ENCODE measurements at places on chromosomes 2 and 18. TPM values are rescaled to one million over a fixed set of nuclear protein-coding genes. Genes with fewer than 3 reads are reported as not detected.

Gene TFPI
- total RNA-seq, result 116 TPM

Gene AQP12A
- not detected for total RNA-seq

Gene SERPINB4
- not detected for total RNA-seq

Gene MAPK4
- total RNA-seq, result 7.5 TPM

Gene ACMSD
- not detected for total RNA-seq

Gene CRACDL
- 0.65 TPM for total RNA-seq

Gene GALNT3
- total RNA-seq, result 13.7 TPM

Gene MTX2
- 13.0 TPM for total RNA-seq

Gene SLC4A3
- total RNA-seq, result 5.9 TPM

Gene FSHR
- total RNA-seq, result 0.39 TPM
